ENCODE measurements at places on chromosomes 1 and 21.
A peak's percentile ranks its signal among the peaks of the same experiment; 100 is the strongest.

DNA sequence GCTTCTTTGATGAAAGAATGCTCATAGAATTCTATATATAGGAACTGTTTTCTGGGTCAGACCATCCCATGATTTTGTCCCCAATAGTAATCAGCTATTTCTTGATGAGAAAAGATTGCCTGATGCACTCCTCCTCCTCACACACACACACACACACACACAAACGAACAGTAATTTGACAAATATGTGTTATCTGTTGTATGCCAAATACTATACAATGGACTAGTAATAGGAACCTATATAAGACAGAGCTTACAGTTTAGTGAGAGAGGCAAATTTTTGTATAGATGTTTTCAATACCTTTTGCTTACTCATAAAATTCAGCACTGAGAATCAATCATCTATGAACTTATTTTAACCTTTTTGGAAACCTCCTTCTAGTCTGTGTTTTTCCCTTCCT, 76.8 kb downstream of the PLA2G4A start:
- DNase-seq = no peak

GRCh38 chr1:244713332-244713731, 60.4 kb downstream of the DESI2 start:
- no peak for DNase-seq

DNA sequence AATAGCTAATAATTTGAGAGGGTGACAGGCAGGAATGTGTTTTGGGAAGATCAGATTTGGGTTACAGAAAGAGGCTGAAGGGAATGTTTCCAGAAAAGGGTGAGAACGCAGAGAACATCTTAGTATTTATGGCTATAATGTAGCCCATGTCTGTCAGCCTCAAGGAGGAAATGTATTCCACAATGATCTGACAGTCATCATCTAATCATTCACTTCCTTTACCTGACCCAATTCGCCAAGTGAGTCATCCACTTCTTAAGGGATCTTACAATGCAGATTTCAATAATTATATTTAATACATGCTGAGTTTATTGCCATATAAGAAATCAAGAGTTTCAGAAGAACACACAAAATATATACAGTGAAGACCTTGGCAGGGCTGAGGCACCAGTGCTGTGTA, 10.8 kb downstream of the TRIM45 start:
- DNase-seq = no peak

DNA sequence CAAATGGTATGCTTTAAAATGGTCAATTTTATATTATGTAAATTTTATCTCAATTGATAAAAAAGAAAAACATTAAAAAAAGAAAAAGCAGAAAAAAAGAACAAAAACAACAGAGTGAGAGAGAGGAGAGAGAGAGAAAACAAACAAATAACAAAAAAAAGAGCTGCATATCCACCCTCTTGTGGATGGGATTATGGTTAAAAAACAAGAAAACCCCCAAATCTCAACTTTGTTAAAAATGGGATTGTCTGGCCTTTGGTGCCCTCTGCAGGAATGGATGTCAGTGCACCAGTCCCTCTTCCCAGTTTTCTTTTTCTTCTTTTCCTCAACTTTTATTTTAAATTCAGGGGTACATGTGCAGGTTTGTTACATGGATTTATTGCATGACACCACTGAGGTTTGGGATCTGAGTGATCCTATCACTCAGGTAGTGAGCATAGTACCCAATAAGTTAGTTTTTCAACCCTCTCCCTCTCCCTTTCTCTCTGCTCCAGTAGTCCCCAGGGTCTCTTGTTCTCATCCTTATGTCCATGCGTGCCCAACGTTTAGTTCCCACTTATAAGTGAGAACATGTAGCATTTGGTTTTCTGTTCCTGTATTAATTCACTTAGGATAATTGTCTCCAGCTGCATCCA, 28.1 kb downstream of the RNF187 start:
- no peak for DNase-seq

GRCh38 chr1:11558871-11559590, 80.1 kb downstream of the DISP3 start:
- no peak for DNase-seq

DNA sequence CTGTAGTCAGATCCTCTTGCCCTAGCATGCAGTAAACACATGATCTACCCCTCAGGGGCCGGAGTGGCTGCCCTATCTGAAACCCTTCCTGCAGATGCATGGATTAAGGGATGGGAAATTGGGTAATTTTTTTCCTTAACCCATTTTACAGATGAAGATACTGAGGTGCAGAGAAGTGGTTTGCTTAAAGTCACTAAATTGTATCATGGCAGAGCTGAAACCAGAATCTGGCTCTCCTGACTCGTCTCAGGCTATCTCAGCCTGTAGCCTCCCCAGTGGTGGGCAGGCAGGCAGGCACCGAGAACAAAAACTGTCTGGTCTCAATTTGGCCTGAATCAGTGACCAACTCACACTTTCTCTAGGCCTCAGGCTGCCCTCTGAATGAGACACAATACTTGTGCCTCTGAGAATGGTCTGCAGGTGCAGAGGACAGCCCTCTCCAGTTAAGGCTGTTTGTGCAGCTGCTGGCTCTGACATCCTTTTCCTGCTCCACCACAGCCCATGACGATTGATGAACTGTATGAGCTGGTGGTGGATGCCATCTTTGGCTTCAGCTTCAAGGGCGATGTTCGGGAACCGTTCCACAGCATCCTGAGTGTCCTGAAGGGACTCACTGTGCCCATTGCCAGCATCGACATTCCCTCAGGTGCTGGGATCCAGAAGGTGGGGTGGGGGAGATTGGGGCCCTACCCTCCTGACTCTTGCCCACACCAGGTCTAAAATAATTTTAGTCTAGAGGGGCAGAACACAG, 1.5 kb downstream of the NAXE start:
- DNase-seq = no peak

DNA sequence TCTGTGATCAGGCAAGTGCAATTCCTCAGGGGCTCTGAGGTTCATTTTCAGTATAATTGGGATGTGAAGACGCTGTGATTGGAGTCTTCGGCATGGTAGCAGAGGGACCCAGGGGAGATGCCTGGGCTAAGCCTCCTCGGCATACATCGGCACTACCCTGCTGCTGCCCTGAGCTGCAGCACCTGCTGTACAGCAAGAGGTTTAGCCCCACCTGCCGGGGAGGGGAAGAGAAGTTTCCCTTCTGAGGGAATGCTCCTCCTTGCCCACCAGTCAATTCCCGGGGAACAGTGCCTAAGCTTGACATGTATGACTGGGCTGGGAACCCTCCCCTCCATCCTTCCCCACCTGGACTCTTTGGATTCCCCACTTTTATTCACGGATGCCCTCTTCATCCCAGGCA, 24.9 kb downstream of the CNIH3 start:
- DNase-seq = no peak

- no peak for DNase-seq
These were observed 21.0 kb upstream of the CXADR start for GRCh38 chr21:17491716-17492414.

DNA sequence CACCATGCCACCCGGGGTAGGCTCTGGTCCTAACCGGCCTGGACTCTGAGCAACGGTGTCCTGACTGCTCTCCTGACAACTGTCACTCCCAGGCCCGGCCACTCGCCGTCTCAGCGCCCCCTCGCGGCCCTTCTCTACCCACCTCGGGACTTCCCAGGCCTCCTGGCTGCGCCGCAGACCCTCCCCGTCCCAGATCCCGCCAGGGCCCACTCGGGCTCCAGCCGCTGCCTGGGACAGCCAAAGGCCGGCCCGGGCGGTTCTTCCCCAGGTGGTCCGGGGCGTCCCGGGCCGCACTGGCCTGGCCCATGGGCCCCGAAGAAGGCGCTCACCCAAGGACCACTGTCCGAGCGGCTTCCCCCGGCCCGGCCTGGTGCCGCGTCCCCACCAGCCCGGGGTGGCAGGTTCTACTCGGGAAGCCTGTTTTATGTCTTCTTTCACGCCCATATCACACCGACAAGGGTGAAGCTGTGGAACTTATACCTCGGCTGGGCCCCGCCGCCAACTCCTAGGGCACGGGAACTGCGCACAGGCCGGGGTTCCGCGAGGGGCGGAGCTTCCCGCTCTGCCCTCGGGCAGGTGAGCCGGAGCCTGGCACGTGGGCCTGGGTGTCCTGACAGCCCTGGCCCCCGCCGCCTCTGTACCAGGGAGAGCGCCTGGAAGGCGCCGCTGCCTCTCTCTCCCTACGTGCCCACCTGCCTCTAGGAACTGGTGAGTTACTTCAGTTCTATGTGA, 138.3 kb downstream of the TTLL7 start:
- DNase-seq = peak; percentile 14

DNA sequence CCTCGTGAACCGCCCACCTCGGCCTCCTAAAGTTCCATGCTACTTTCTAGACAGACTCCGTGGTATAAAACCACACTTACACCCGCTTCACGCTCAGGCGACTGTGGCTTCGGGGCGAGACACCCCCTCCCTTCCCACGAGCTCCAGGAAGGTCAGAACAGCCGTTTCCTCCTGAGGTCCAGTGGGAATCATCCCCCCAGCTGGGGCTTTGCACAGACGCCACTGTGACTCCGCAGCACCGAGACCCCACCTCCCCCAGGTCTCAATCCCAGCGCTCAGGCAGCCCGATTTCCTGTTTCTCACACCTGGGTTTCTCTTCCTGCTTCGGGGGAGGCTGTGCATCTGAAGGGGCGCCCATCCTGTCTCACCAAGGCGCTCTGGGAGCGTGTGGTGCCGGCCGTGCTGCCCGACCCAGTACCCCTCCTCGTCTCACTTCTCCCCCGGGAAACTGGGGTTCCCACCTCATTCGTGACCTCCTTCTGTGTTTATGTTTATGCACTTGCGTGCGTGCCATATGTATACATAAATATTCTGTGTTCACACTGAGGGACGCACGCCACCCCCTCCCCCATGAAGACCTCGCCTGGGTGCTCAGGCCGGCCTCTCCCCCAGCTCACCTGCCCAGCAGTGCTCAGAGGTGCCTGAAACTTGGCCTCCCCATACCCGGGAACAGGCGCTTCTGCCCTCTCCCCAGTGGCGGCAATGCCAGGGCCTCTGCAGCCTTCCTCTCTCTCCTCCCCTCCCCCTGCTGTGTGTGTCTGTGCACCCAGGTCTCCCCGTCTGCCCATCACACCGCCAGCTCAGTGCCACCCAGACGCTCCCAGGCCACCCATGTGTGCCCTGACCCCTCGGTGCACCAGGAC, 14.6 kb downstream of the SLC35E2B start:
- no peak for DNase-seq

DNA sequence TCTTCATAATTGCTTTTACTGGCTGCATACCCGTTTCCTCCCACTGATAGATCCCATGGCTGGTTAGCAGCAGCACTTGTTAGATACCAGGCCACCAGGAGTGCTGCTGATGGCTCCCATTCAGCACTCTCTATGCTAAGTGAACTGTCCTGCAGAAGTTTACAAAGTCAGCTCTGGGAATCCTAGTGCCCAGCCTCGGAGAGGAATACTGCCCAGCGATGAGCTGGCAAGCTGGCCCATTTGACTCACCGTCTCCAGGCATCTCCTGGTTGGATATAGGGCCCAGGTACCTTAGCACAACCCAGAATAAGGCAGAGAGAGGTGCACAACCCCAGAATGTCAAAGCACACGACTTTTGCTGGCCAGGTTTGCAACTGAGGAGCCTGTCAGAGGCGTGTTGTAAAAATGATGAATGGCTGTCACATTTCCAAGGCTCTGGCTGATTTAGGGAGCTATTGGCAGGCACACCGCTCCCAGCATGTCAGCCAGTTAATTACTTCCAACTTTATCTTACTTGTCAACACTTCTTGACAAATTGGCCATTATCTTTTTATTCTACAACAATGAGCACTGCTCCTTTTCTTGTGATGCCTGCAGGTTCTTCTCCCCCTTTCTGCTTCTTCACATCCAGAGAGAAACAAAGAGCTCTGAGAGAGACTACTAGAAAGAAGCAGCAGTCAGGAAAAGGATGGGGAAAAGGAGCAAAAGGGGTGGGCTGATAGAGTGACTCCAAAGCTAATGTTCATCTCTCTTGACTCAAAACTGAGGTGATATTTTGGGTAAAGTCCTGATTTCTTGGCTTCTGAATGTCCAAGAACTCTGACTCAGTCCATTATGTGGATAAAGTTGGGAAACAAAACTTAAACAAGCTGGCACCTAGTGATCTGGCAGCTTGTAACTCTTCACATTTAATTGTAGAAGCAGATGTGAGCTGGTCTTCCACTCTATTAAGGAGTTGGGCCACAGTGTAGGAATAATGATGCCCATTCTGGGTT, 10.8 kb upstream of the ANGPTL7 start:
- DNase-seq = no peak

- no peak for DNase-seq
These were observed 49.9 kb downstream of the COL6A1 start for GRCh38 chr21:46031484-46031883.

- DNase-seq = no peak
These were observed 2.6 kb downstream of the PFDN2 start for GRCh38 chr1:161115132-161115711.

DNA sequence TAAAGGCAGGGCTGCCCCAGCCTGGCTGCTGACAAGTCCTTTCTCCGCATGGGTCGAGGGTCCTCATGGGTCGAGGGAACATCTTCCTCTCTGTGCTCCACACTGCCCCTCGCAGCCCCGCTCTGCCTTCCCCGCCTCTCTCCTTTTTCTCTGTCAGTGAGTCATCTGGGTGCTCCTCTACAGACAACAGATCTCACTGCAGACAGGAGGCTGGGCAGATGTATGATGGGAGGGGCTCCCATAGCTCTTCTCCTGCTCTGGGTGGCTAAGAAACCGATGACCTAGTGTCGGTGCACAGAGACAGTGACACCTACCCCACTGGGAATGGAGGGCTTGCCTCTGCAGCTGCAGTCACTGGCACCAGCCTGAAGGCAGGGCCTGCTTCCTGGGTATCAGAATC, 5.5 kb downstream of the KCNA10 start:
- DNase-seq = no peak

DNA sequence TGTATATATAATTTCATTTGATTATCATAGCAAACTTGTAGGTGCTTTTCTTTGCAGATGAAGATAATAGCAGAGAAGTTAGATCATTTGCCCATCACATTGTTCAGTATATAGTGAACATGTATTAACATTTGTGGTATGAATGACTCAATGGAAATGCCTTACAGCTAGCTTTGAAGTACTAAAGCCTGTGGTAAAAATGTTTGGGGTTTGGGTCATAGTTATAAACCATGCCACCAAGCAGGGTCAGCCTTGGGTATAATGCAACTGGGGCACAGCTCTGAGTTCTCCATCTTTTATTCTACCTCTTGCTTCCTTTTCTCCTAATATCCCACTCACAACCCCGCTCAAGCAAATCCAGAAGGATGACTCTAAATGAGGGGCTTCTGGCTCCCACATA, 141.6 kb downstream of the KCNT2 start:
- DNase-seq = no peak

DNA sequence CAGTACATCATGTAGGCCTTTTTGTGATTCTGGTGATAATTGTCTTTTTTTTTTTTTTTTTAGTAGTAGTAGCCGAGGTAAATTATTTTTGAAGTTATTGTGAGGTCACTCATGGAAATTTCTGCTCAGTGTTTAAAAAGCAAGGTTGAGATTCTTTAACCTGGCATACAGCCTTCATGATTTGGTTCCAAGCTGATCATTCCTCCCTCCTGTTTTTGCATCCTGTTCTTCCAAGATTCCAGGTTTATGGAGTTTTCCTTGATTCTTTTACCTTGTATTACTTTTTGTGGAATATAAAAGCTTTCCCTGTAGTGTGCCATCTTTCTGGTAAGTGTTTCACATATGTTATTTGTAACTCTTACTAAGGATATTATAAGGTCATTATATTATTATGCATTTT, 9.1 kb downstream of the ZFYVE9 start:
- no peak for DNase-seq
